ENCODE measurements at places on chromosomes 13 and 19.

- no peak for DNase-seq
Observed at GRCh38 chr13:24858953-24859352, 95.0 kb downstream of the RNF17 start.

- peak; percentile 25 for DNase-seq
Observed at GRCh38 chr19:18865973-18866799, 29.8 kb downstream of the CERS1 start.

DNA sequence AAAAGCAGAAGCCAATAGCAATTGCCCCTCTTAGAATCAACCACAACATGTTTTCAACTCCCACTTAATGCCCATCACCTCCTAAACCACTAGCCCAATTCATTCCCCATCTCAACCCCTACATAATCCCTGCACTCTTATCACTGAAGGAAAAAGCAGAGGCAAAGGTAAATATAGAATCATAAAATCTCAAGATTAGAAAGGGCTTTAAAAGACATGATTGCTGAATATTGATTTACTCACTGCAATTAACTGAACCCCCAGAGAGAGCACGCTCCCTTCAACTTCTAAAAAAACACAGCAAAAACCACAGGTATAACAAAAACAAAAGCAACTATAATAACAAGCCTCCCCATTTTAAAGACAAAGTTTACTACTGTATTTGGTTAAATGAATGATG lies 15.1 kb upstream of the POU4F1 start:
- no peak for DNase-seq

DNA sequence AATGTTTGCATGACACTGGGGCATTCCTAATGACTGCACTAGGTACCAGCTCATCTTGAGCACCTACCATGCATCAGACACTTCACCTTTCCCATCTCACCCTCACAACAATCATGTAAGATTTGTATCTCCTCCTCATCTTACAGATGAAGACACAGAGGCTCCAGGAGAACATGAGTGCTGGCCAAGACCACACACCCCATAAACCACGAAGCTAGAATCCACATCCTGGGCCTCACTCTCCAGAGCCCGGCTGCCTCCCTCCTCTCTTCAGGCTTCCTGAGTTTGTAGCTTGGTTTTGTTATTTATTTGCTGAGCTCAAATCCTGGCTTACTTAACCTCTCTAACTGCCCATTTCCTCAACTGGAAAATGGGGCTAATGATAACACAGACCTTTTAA lies 25.9 kb downstream of the FAM216B start:
- no peak for DNase-seq

GRCh38 chr19:44735011-44735410 lies 13.5 kb upstream of the BCL3 start:
- no peak for DNase-seq

DNA sequence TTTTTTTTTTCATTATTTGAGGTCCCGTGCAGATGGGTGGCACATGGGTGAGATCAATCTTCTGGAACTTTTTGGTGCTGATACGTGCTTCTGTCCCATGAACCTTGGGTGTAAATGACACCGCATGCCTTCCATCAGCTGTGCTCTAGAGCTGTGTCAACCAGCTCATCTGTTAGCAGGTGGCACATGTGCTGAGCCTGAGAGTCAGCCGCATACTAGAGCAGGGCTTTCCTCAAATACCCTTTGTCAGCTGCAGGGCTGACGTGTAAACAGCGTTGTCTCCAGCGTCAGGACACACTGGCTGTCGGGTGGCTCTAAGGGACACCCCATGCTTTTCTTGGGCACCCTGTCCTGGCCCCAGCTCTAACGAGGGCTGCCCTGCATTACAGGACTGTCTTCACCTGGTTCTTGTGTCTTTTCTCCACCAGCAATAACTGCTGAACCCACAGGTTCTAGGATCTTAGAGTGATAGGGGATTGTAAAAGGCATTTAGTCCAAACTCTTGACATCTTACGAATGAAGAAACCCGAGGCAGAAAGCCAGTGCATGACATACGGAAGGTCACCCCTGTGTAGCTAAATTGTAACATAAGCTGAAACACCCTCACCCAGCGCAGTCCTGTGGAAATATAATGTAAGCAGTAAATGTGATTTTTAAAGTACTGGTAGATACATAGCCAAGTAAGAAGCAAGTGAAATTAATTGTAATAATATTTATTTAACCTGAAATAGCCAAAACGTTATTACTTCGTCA lies 119.5 kb downstream of the LRCH1 start:
- no peak for DNase-seq

DNA sequence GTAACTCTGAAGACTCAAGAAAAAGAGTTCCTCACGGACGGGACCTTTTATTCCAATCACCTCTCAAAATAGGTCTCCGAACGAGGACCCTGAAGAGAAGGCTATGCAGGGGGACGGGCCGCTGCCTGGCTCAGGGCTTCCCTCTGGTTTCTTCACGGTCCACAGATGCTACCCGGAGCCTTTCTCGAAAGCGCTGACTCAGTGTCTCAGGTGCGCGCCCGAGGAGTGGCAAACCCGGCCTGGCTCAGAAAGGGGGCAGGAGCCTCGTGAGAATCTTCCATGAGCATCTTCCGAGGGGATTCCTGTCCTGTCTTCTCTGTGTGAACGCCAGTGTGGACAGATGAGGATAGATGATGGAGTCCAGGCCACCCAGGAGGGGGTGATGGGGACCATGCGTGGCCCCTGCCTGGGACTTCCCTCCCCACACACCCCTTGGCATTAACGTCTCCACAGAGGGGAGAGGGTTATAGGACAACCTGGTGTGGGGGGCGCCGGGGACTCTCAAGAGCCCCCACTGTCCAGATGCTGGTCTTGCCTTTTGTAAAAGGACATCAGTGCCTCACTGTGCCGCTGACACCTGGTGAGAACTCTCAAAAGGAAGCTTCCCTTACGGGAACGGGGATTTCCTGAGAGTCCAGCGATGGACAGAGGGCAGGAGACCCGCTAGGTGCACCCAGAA lies 16.5 kb downstream of the LSM4 start:
- no peak for DNase-seq

- no peak for DNase-seq
Observed at GRCh38 chr19:53966931-53967330, 4.2 kb downstream of the CACNG8 start.

DNA sequence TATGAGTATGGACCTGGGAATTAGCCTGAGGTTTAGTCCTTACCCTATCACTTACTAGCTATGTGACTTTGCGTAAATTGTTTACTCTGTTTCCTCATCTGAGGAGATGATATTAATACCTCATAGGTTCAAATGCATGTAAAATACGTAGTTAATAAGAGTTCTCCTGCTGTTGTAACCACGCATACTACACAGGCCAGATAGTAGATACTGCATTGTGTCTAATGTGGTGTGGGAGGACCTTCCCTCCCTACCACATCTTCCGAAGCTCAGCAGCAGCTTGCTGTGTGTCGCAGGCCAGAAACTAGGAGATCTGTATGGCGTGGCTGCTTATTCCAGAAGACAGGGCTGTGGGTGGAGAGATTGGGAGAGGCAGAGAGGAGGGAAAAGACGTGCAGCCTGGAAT lies 23.0 kb downstream of the GTF2F2 start:
- DNase-seq: no peak

DNA sequence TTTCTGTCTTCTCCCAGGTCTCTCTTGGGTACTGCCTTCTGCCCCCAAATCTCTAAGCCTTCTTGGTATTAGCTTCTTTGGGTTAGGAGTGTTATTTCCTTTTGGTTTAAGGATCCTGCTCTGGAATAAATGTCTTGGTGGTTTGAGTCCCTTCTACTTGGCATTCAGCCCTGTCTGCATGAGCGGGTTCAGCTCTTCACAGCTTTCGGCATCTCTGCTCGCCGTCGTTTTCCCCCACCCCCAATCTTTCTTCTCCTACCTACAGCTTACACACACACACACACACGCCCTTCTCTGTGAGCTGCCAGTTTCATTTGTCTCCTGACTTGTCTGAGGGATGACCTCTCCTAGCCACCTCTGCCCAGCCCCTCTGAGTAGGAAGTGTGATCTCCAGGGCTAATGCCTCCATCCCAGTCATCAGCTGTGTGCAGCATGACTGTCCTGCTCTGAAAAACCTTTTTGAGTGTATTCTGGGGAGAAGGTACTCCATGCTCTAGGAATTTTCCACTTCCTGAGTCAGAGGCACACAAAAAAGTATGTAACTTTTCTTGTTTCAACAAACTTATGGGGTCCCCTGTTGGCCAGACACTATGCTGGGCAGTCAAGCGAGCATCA lies 4.7 kb downstream of the CNOT3 start:
- no peak for DNase-seq

DNA sequence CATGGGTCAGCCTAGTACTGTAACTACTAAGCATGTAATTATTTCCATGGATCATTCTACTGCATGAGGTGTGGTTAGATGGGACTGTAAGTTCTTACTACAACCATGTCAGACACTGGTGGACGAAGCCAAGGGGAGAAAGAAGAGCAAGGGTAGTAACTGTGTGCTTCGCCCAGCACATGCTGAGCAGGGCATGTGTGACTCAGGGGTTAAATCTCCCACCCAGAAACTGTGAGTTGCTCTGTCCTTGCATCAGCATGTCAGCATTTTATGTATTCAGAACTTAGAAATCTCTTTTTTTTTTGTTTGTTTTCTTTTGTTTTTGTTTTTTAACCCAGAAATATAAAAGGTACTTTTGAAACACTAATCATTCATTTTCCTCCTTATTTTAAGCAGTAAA lies 436.6 kb upstream of the KLF12 start:
- DNase-seq: no peak

GRCh38 chr19:38569368-38569983 lies 48.3 kb downstream of the MAP4K1 start:
- DNase-seq: no peak

DNA sequence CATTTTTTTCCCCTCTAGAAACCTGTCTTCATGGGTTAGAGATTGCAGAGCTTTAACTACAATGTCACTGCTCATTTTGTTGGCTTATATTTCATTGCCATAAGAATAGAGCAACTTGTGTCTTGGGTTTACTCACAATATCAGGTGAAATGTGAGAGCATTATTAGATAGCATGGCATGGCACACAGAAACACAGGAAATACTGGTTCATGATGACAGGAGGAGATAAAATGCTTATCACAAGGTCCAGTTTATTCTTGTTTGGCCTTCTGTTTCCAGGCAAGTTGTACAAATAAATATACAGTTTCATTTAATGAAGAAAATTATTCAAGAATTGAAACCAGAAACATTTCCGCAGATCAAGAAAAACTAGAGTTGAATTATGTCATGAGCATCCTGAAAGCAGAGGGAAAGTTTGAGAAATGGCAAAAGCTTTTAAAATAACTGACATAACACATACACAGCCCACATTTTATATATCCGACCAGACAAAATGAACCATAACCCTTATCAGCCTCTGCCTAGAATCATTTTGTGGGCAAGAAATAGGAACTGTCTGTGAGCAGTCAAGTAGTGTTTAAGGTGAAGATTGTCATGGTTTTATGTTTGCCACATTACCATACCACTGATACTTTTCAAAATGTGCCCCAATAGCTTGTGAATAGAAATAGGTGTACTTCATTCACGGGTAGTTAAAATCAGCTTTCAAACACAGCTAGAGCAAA lies 297.9 kb upstream of the ARGLU1 start:
- DNase-seq: no peak

DNA sequence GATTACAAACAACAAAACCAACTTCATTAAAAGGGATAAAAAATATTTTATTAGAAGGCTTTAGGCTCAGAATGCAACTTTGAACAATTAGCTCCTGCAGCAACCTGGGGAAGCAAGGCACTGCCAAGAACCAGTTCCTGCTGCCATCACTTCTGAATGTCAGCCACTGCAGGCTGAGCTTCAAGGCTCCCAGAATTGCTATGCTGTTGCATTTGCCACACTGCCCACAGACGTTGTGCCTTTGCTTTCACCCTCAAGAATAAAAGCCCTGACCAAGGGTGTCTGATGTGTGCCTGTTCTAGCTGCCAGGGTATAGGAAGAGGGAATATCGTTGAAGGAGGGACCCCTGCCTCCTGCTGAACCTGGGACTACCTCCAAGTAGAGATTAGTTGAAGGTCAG lies 238.4 kb downstream of the ITGBL1 start:
- no peak for DNase-seq

GRCh38 chr13:103282571-103283450 lies 216.6 kb upstream of the SLC10A2 start:
- DNase-seq: peak; percentile 95

GRCh38 chr19:16476401-16476800 lies 4.6 kb upstream of the EPS15L1 start:
- no peak for DNase-seq

- no peak for DNase-seq
Observed at GRCh38 chr19:55208880-55209692, at the start of gene PTPRH. PTPRH (minus strand) TSS chr19:55209501; CDS start chr19:55209433, 68 bp downstream.

DNA sequence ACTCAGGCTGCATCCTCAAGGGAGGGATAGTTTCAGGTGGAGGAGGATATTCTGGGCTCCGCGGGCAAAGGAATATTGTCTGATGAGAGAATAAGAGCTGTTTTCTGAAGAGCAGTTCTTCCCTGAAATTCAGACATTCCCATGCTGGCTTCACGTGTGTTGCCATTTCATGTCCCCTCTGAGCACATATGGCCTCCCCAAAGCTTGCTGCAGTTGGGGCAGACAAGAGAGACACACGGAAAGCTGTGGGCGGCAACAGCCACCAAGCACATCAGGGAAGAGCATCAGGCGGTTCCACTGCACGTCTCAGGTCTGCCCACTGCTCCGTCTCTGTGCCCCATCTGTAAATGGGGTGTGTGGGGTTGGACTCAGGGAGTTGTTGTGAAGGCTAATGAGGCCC lies 247.5 kb upstream of the TSHZ3 start:
- DNase-seq: no peak

GRCh38 chr19:38514812-38515633 lies 81.5 kb downstream of the RYR1 start:
- DNase-seq: no peak

DNA sequence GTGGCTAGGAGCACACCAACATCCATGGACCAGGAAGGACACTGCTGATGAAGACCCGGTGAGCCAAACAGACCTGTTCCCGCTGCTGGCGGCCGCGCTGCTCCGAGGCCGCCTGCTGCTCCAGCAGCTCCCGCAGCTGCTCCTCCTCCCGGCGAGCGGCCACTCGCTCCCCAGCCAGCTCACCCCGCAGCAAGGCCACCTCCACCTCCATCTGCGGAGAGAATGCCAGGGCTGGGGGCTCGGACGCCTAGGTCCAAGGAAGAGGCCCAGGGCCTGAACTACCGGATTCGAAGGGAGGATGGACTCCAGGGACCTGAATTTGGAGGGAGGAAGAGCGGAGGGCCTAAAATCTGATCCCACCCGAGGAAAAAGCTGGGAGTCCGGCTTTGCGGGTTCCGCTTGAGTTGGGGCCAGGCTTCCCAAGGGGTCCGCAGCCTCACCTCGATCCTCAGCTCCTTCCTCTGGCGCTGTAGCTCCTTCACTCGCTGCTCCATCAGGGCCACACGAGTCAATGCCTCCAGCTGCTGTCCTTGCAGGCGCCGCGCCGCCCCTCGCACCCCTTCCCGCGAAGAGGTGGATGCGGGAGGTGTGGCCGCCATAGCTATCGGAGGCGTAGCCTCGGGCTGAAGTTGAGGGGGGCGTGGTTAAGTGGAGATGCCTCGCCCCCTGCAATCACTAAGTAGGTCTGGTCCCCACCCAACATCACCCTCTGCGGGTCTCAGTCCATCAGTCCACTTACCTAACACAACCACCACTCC lies 2.7 kb downstream of the PHLDB3 start:
- no peak for DNase-seq

GRCh38 chr13:96089749-96090239 lies at the start of gene HS6ST3:
HS6ST3 (plus strand) TSS chr13:96090107.
- no peak for DNase-seq
